ENCODE measurements at places on chromosomes 1 and 21. TPM values are rescaled to one million over a fixed set of nuclear protein-coding genes. Genes with fewer than 3 reads are reported as not detected.

DNA sequence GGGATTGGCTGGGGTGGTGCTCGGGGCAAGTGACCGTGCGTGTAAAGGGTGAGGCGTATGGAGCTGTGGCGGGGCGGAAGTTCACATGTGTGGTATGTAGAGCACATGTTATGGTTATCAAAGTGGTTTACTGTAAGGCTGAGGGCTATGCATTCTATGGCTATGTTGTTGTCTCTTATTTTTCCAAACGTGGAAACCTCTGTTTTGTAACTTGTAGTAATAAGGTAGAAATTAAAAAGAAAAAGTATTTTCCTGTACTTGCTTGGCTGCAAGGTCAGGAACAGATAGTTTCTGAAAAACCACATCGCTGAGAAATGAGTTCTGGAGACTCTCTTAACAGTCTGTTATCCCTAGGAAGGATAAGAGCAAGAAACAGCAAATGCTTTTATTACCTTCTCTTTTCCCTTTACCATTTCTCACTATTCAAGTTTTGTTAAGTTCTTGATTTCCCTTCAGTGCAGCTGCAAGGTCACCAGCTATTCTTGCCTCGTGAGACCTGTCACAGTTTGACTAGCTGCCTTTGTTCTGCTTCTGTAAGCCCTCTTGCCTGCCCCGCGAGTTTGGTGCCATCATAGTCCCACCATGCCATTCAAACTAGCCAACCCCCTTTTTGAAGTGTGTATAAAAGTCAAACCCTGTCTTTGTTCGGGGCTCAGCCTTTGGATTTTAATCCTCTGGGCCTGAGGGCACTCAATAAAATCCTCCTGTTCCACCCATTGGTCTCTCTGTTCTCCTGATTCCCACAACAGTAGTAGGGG lies 9.5 kb downstream of the RNU1-2 start:
- no peak for DNase-seq

DNA sequence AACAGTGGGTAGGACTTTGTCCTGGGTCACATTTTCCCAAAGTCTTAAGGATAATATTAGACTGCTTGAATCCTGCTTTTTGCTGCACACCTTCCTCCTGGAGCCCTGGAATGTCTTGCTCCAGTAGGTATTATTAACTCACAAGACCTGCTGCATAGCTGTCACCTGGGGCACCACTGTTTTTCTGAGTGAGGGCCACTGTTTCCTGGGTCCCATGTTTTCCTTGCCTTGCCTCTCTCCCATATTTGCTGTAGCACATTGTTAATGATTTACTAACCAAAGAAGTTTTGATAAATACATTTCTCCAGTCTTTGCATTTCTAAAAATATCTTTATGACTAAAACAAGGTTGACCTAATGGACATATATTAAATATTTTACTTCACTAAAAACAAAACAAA lies 22.5 kb upstream of the FCAMR start:
- no peak for DNase-seq

DNA sequence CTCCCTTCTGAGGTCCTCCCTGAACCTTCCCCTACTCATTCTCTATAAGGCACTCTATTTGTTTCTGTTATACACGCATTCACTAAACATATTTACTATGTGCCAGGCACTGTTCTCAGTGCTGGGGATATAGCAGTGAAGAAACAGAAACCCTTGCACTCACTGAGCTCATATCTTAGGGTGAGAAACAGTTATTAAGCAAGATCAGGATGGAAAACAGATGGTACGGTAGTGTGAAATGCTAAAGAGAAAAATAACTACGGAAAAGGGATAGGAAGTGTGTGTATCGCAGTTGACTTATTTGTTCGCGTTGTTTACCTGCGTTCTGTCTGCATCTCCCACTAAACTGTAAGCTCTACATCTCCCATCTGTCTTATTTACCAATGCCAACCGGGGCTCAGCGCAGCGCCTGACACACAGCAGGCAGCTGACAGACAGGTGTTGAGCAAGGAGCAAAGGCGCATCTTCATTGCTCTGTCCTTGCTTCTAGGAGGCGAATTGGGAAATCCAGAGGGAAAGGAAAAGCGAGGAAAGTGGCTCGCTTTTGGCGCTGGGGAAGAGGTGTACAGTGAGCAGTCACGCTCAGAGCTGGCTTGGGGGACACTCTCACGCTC lies 572 bp downstream of the CYB5RL start:
- no peak for DNase-seq

- no peak for DNase-seq
These were observed 12.0 kb upstream of the VWA5B1 start for GRCh38 chr1:20278692-20279130.

- DNase-seq, result no peak
These were observed 12.8 kb downstream of the PLEKHO1 start for GRCh38 chr1:150162582-150162861.

DNA sequence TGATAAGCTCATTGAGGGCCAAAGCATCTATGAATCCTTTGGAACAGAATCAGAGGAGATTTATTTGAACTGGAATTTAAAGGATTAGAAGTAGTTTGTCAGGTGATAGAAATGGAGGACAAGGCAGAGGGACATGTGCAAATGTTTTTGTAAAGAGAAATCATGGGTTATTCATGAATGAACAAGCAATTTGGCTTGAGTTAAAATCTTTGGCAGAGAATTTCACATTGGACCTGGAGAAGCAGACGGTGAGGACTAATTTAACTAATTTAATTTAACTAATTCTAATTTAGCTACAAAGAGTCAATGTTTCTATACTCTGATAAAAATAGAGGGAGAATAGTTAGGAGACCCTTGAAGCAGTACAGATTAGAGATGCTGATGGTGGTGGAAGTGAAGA lies 36.3 kb downstream of the SNX7 start:
- no peak for DNase-seq

- DNase-seq, result no peak
These were observed 2.6 kb downstream of the ZBTB48 start for GRCh38 chr1:6582370-6582769.

DNA sequence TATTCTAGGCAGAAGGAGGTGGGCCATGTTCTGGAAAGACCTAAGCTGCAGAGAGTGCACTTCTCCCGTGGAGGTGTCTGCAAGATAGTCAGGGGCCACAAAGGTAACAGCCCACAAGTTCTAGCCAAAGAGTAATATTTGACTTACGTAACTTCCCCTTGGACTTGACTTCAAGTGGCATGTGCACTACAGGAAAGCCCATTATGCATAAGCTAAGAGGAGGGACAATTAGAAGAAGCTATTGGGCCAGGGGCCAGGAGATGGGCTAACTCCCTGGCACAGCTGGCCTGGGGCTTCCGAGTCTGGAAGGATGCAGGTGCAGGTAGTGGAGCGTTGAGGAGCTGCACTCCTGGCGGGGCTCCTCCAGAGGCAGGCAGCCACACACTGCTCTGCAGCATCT lies 58.3 kb downstream of the ERG start:
- no peak for DNase-seq

GRCh38 chr1:225207791-225208190 lies 220.0 kb downstream of the LBR start:
- DNase-seq, result no peak

DNA sequence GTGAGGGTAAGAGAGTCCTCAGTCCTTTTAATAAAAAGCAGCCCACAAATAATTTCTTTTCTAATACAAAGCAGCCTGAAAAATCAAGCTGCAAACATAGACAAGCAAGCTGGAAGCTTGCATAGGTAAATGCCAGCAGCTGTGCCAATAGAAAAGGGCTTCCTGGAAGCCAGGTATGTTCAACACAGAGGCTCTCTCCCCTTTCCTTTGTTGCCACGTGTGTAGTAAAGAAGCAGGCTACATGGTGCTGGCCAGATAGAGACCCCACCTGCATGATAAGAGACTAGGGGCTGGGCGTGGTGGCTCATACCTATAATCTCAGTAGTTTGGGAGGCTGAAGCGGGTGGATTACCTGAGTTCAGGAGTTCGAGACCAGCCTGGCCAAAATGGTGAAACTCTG lies 50.1 kb upstream of the ERRFI1 start:
- no peak for DNase-seq

GRCh38 chr1:206488466-206488865 lies 18.2 kb downstream of the IKBKE start:
- no peak for DNase-seq

- no peak for DNase-seq
These were observed 35.6 kb upstream of the PUM1 start for GRCh38 chr1:31101147-31101502.

- no peak for DNase-seq
These were observed 27.1 kb downstream of the OSBPL9 start for GRCh38 chr1:51644020-51644419.

DNA sequence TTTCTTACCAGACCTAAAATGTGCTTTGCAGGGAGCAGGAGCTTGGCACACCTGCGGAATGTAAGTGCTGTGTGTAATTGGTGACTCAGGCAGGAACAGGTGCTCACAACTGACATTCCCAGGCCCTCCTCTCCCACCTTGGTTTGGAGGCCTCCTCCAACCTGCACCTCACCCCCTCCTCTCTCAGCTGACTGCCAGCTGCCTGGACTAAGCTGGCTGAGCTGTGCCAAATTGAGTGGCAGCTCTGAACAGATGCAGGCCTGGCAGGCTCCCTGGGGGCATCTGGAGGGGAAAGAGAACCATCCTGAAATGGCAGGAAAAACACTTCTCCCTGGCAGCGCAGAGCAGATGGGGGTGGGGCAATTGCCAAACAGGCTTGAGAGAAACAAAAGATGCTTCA lies 91.7 kb upstream of the PGBD5 start:
- DNase-seq, result no peak

GRCh38 chr1:46224966-46225365 lies 21.8 kb downstream of the LURAP1 start:
- no peak for DNase-seq

DNA sequence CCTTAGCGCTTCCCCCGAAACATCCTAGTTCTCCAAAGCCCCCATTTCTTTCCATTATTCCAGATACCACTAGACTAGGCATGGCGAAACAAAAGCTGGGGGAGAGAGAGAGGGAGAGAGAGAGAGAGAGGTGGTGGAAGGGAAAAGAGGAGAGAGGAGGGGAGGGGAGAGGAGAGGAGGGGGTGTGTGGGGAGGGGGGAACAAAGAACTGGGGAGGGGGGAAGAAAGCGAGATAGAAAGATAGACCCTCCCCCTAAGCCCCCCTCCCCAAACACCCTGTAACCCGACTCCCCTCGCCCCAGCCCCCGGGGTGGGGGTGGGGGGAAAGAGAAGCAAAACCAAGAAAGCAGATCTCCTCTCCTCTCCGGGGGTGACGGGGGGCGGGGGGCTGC lies 352 bp downstream of the MEX3A start:
- no peak for DNase-seq

- no peak for DNase-seq
These were observed 1177.4 kb downstream of the KCNT2 start for GRCh38 chr1:195430826-195431225.

DNA sequence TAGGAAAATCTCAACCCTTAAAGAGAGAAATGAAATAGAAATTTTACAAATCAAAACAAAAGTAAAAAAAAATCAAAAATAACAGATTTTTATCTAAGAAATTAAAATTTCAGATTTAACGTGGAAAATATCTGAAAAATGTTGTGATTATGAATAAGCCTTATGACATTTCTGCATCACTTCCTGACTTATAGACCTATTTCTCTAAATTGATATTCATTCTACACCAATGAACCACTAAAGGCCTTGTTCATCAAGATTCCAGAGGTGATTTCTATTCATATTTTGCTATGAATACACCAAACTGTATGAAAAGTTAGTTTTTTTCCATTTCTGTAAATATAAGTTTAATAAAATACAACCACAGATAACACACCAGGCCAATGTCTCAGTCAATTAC lies 261.5 kb downstream of the SMYD3 start:
- no peak for DNase-seq

- no peak for DNase-seq
These were observed 13.4 kb downstream of the ZCCHC17 start for GRCh38 chr1:31310198-31310597.

AMY2A gene
- 4.7 TPM for total RNA-seq

NPR1 gene
- 279 TPM for total RNA-seq

OR10K1 gene
- not detected for total RNA-seq

NBPF10 gene
- 5.0 TPM for total RNA-seq

LPAR3 gene
- total RNA-seq, result 1.1 TPM

ANXA9 gene
- not detected for total RNA-seq
